T1000 (cell line): ENCODE measurements at places on chromosomes 6 and 20.

DNA sequence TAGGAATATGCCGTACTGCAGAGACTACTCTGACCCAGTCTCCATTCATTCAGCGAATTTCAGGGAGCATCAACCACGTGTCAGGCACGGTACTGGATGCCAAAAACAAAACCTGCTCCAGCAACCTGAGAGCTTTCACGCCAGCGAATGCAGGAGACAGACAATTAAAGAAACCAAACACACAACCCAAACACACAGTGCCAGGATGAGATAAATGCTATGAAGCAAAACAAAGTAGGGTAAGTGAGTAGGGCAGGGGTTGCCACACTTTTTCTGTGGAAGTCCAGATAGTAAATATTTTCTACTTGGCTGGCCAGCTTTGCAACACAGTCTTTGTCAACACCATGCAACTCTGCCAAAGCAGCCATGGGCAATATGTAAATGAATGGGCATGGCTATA is 10.0 kb downstream of the MOCS1 start:
- DNase-seq: no peak

DNA sequence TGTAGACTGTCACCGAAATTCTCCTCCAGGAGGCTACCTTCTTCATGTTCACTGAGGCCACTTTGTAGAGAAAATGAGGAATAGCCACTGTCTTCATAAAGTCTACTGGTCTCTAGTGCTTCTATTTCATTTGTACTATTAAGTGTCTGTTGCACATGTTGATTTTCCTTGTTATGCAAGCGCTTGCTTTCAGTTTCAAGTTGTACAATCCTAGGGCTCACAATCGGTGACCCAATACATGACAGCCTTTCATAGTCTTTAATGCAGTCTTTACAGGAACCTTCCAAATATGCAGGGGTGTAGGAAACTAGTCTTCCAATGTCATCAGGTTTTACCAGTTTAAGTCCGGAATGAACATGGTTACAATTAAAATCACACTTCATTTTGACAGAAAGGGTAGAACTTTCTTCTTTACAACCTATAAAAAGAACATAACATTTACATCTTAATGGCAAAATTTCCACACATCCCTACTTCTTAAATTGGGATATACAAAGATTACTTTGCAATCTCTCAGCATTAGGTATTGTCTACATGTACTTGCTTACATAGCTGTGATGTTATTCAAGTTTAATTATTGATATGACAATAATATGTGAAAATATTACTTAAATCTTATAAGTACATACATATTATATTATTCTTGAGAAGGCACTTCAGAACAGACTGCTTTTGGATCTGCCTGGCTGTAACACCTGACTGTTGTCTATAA is 7.5 kb downstream of the FBXO5 start:
- DNase-seq: no peak

GRCh38 chr6:137646484-137646883 is 152.3 kb upstream of the OLIG3 start:
- no peak for DNase-seq

DNA sequence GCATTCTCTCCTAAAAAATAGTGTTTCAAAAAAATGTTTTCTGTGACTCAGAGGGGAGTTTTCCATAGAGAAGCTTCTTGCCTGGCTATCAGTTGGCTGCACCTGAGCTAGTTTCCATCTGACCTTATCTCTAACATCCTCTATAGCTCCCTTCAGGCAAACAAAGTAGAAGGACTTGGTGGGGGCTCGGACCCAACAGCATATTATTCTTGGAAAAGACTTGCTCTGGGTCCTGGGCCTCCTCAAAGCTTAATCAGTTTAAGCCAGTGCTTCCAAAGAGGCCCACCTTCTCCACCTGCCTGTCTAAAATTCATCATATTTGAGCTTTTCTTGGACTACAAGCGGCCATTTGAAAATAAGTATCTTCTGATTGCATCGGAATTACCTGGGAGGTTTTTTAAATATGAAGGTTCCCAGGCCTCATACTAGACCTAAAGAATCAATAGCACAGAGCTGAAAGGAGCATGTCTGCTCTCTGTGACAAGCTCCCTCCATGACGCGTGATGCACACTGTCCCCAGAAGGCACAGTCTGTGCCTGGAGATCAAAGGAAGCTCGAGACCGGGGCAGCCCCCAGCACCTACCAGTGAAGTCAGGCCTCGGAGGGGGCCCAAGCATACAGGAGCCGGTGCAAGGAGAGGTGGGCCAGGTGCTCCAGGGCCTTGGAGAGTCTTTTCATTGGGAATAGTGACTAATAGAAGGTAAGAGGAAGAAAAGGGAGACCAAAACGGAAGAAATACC is 80.6 kb upstream of the HIVEP1 start:
- DNase-seq: no peak

DNA sequence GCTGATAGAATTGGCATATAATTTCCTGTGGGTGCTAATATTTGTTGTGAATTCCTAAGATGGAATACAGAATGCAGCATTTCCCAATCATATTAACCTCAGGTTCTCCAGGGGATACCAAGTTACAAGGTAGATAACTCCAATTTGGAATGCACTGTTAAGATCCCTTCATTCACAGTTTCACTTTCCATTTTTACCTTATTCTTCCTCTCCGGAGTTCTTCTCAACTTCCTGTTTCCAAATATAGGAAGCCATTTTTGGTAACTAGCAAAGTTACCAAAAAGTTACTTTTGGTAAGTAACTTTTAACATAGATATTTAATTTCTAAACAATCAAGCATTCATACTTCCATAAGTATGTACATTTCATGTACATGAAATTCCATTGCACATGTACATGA is 63.5 kb upstream of the PHACTR2 start:
- DNase-seq: no peak
